Naive thymus-derived CD4-positive, alpha-beta T cell (primary cell): ENCODE measurements at places on chromosomes 2 and 18. TPM values are rescaled to one million over a fixed set of nuclear protein-coding genes. Genes with fewer than 3 reads are reported as not detected.

GRCh38 chr2:71949537-71949798, 198.2 kb downstream of the CYP26B1 start:
- H3K36me3 ChIP-seq, result no peaks in the 10 kb centered on the region
- no peak overlapping the region for H3K27ac ChIP-seq
- no peak overlapping the region for H3K4me3 ChIP-seq
- no peak for DNase-seq
- H3K27me3 ChIP-seq, result no peaks in the 10 kb centered on the region

DNA sequence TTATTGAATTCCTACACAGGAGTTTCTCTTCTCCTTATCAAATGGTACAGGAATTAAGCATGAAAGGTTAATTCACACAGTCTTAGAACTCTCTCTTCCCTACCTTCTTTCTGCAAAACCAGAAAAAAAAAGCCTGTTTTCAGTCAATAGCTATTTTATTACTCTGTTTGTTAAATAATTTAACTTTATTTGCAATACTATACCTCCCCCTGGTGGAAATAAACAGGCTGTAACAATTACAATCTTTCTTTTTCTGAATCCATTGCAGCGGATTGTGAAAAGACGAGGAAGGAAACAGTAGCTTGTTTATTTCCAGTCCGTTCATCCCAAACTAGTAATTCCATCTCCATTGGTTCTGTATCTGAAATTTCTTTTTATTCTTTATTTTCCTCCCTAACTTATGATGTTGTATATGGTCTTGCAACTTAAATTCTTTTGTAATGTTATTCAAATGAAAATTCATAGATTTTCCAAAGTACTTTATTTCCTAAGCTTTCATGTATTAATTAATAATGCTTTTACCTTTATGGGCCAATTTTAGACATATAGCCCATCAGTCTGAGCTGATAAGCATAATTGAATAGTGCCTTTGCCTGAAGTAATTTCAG, 165.2 kb downstream of the SH3BP4 start:
- H3K4me1 ChIP-seq, result no peaks in the 10 kb centered on the region
- H3K27ac ChIP-seq, result no peak overlapping the region
- H3K36me3 ChIP-seq, result no peaks in the 10 kb centered on the region
- no peak overlapping the region for H3K4me3 ChIP-seq

GKN2 gene
- not detected for total RNA-seq

- H3K36me3 ChIP-seq, result peaks cover 11% of the 10 kb centered on the region
- H3K4me3 ChIP-seq, result peak overlapping the region; percentile 97
- H3K4me1 ChIP-seq, result peaks cover 5% of the 10 kb centered on the region
- H3K27ac ChIP-seq, result peak overlapping the region; percentile 89
- no peaks in the 10 kb centered on the region for H3K27me3 ChIP-seq
Measured at GRCh38 chr2:157441072-157441454, 2.8 kb downstream of the CYTIP start.

FIGN gene
- not detected for total RNA-seq

DNA sequence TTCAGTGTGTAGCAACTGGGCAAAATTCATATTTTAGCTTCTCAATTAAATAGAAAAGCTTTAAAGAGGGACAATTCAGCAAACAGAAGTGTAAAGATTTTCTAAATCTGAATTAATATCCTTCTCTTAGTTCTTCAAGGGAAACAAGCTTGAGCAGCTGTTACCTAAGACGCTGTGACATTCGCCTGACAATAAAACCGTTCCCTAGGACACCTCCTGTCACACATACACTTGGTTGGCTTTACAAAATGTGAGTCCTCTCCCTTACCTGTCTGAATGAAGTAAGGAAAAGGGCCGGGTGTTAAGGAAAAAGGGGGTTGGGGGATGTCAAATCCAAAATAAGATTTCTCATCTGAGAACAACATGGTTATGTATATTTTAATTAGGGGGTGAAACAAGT, 2.1 kb downstream of the SERTAD2 start:
- H3K27me3 ChIP-seq, result no peaks in the 10 kb centered on the region
- H3K4me1 ChIP-seq, result peaks cover 8% of the 10 kb centered on the region
- H3K4me3 ChIP-seq, result no peak overlapping the region
- no peaks in the 10 kb centered on the region for H3K36me3 ChIP-seq
- no peak for DNase-seq

ANKRD62 gene
- not detected for total RNA-seq

DNA sequence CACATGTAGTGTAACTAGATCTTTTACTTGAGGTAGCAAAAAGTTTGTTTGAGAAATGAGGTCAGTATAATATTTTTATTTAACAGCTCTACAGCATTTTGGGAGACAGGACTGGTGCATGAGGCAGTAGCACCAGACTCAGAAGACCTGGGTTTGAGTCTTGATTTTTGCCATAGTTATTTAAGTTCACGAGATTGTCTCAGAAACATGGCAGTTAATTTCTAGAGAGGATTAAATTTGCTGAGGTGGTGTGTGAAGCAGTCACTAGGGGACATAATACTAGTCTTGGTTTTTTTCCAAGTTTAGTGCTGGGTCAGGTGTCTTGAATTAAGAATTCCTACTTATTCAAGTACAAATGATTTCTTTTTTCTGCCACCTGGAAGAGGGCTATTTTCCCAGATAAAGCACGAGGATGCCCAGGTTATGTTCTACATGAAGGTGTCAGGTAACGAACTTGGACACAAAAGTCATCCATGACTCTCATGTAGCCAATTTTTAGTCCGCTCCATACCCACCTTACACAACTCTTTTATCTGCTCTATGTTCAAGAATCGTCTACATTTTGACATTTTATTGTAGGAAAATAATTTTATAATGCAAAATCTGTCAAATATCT, 1.4 kb downstream of the MARCHF7 start:
- H3K4me1 ChIP-seq, result peaks cover 48% of the 10 kb centered on the region
- H3K27ac ChIP-seq, result peak overlapping the region; percentile 90
- peaks cover 5% of the 10 kb centered on the region for H3K36me3 ChIP-seq
- H3K4me3 ChIP-seq, result peak overlapping the region; percentile 98
- no peak for DNase-seq
- no peaks in the 10 kb centered on the region for H3K27me3 ChIP-seq

DNA sequence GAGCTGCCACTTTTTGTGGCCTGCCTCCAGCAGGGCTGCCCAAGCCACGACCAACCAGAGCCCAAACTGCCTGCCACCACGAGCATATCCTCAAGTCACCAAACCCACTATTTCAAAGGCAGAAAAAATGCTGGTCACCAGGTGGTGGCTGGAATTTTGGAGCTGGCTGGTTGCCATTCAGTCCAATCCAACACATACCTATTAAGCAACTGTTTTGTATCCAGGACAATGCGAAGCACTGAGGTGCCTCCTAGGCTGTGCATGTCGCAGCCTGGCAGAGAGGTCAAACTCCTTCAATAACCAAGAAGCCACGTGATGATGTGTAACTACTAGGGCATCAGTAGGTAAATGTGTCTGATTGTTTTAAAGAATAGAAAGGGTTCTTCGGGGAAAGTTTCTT, 108.3 kb upstream of the PPP1CB start:
- no peak overlapping the region for H3K27ac ChIP-seq
- H3K36me3 ChIP-seq, result no peaks in the 10 kb centered on the region
- no peak overlapping the region for H3K4me3 ChIP-seq
- no peaks in the 10 kb centered on the region for H3K4me1 ChIP-seq

DNA sequence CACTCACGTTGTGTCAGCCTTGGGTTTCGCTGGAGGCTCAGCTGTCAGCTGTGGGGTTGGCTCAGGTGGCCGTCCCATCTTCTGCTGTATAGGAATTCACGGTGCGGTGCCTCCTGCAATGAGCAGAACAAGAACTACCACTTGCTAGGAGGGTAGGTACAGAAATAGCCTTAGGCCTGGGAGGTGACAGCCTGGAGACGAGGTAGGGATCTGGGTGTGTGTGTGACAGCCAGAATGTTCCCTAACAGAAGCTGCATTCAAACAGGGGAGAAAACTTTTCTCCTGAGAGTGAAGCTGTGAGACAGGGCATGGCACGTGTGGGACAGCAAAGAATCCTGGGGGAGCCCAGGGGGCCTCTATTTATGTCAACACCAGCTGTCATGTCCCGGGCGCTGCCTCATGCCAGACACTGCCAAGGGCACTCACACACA, 8.4 kb upstream of the MAL start:
- H3K36me3 ChIP-seq, result no peaks in the 10 kb centered on the region
- H3K27me3 ChIP-seq, result no peaks in the 10 kb centered on the region
- H3K27ac ChIP-seq, result no peak overlapping the region
- DNase-seq, result no peak
- no peaks in the 10 kb centered on the region for H3K4me1 ChIP-seq
